Ovary (tissue), 10 donors: ENCODE measurements at places on chromosomes 4 and X.

DNA sequence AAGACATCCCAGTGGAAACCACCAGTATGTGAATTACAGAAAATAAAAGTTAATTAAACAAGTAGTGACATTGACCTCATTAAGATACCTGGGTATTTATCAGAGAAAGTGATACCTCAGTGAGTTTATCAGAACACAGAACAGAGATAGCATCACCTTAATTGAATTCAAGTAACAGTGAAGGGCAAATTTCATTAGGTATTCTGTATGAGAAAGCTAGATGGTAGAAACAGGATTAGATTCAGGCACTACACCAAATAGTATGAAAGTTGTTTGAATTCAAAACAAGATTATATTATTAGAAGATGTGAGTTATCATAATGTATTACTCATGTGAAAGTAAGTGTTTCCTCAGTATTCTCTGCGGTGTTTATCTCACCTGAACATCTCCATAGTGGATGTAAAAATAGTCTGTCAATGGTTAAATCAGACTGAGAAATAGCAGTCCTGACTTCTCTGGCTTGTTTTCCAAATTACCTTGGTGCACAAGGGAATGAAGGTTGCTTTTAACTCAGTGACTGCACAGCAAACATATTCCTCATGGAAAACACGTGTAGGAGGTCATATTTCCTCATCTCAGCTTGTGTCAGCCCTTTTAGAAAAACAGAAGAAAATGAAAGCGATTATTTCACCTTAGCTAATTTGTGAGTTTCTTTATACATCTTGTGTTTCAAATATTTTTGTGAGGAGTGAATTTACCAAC lies 79.9 kb upstream of the PCDH18 start:
- no peak for DNase-seq

GRCh38 chr4:101864660-101865059 lies 74.1 kb downstream of the BANK1 start:
- DNase-seq, result no peak

GRCh38 chr4:10677796-10678497 lies 6.6 kb downstream of the CLNK start:
- no peak for DNase-seq

DNA sequence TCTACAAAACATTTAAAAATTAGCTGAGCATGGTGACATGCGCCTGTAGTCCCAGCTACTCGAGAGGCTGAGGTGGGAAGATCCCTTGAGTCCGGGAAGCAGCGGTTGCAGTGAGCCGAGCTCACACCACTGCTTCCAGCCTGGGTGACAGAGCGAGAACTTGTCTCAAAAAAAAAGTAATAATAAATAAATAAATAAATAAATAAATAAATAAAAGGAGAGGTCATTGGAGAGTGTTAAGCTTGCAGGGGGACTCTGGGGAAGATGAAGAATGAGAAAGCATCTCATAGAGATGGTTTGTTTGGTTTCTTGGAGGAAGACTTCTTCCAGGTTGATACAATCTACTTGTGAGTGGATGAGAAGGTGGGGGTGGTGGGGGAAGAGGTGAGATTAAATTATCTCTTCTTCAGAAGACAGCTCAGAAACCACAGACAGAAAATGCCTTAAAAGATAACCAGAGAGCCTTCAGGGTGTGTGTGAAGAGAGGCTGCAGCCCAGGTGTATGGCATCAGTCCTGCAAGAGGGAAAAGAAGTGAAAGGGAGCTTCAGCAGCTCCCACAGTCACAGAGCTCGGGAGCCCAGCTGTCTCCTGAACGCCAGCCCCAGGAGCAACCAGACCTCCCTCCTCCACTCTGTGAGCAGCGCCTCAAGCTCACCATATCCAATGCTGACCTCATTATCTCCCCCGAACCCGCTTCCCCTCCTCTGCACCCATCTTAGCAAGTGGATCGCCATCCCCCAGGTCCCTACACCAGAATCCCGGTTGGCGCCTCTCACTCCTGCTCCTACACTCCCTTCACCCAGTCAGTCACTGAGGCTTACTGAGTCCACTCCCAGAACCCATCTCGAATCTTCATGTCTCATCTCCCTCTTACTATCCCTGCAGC lies 48.2 kb downstream of the RBM47 start:
- DNase-seq, result no peak

DNA sequence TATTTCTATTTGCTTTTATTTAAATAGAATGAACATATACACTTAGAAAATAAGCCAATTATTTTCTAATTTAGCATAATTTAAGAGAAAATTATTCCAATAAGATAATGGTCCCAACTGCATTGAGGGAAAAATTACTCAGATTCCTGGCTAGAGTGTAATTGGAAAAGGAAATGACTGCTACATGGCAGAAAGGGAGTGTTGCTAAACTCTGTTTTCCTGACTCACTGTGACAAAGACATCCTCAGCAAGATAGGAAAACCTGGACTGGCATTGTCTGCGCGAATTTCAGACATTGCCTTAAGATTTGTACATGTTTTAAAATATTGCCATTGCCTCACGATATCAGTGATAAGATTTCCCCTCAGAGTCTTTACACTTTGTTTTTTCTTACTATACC lies 8.2 kb downstream of the TNIP3 start:
- no peak for DNase-seq

DNA sequence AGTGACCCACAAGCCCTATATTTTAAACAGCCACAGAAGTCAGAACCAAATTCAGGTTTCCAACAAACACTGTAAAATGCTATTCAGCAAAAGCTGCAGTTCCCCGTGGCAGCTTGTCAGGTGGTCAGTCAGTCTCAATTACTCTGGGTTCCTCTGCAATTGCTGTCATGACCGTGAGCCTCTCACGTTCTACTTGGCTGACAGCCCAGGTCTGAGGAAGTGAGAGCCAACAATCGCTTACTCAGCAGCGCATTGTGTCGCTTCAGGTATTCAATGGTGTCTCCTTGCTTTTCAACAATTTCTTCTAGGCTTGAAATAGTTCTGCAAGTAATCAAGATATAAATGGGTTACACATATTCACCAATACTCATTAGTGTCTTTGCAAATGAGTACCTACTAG lies 25.8 kb downstream of the TRIM75 start:
- no peak for DNase-seq

DNA sequence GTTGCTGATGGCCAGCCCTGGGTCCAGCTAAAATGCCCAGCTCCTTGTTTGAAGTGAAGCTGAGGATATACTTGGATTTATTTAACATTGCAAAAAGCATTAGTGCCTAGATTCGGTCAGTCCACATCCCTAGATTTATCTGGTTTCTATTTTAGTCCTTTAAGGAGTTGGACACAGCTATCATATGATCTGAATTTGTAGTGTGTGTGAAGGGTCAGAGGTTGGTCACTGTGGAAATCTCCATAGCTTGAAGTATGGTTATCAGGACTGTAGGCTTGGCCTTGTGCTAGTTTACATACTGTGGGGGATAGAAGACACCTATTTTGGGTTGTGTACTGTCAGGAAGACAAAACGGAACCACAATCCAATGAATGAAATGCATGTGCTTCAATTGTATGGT lies 28.8 kb downstream of the NLGN3 start:
- no peak for DNase-seq

GRCh38 chr4:109703664-109704361 lies 568 bp upstream of the CASP6 start:
- no peak for DNase-seq

DNA sequence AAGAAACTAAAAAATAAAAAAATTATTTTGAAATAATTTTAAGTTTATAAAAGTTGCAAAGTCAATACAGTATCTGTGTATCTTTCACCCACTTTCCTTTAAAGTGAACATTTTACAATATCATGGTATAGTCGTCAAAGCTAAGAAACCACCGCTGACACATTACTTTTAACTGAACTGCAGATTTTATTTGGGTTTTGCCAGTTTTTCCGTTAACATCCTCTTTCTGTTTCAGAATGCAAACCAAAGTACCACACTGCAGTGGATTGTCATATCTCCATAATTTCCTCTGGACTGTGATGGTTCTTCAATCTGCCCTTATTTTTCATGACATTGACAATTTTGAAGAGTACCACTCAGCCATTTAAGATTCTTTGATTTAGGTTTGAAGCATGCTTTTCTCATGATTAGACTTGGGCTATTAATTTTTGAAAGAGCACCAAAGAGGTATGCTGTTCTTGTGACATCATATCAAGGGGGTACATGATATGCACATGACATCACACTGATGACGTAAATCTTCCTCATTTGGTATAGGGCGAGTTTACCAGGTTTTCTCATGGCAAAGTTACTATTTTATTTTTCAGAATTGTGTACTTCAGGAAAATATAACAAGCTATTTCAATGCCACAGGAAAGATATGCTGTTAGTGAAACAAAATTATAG lies 3.6 kb upstream of the CXCL1 start:
- no peak for DNase-seq

DNA sequence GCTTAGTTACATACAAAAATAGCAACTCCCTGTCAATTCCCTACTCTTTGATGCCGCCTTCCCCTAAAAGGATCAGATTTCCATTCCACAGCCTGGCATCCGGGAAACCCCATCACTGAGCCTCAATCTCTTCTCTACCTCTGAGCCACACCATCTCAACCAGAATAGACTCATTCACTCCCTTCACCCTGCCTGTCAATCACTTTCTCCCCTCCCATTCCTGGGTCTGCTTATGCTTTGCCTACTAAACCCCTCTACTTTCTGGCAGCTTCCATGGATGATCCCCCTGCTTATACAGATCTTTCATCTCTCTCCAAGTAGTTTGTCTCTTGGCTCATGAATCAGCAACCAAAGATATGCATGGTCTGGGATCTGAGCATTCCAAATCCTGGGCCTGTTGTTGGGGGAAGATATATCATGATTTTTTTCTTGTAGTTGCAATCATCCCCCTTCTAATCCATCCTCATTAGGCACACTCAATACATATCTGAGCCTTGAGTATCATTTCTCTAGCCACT lies 2.6 kb downstream of the AMER1 start:
- DNase-seq, result no peak

- no peak for DNase-seq
These were observed 145.3 kb downstream of the DTHD1 start for GRCh38 chr4:36426741-36427140.

GRCh38 chrX:46770000-46770816 lies 11.3 kb upstream of the SLC9A7 start:
- peak; percentile 41 for DNase-seq

- no peak for DNase-seq
These were observed 6.4 kb upstream of the AP1AR start for GRCh38 chr4:112225157-112225556.

DNA sequence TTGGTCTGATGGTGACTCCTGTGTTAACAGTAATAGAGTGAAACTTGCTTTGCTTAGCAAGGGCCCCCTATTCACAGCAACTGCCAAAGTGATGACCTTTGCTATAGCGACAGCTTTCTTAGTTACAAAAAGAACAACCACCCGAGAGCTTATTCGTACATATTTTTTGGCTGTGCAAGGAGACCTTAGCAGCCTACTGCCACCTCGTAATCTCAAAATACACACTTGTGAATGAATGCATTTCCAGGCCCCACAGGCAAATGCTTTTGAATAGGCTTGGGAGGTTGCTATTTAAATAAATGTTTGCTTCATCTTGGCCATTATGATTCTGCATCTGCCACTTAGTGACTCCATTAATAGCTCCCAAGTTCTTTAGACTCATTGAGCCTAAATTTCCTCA lies 47.4 kb downstream of the CCDC149 start:
- no peak for DNase-seq

GRCh38 chr4:158285429-158286216 lies 75.3 kb downstream of the TMEM144 start:
- DNase-seq, result no peak

DNA sequence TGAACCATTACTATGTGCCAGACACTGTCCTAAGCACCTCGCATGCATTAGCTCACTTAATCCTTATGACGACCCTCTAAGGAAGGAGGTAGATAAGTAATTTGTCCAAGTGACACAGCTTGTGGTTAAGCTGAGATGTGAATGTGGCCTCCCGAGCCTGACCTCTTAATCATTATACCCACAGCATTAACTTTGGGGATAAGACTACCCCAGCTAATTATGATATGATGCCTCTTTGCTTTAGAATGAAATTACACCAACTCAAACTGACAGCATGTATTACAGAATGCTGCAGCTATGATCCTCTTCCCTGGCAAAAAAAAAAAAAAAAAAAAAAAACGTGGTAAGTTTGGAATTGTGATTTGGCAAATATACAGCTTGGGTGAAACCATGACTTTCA lies 53.5 kb downstream of the APBB2 start:
- DNase-seq, result no peak

DNA sequence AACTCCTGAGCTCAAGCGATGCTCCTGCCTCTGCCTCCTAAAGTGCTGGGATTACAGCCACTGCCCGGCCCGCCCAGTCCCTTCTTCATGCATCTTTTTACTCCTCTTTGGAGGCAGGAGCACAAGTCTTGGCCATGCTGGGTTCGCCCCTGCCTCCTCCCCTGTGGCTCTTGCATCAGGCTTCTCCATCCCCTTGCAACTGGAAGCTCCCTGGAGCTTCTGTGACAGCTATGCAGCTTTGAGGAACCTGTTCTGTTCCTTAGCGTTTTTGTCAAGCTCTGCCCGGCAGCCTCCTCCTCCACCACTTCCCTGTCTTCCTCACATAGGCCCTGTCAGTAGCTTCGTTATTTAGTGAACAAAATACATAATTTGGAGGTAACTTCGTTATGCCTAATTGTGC lies 73.9 kb downstream of the PSAPL1 start:
- DNase-seq, result no peak

- DNase-seq, result no peak
These were observed 71.8 kb downstream of the FAM13A start for GRCh38 chr4:88985088-88985773.

GRCh38 chrX:148416931-148417330 lies 83.5 kb upstream of the AFF2 start:
- DNase-seq, result no peak

DNA sequence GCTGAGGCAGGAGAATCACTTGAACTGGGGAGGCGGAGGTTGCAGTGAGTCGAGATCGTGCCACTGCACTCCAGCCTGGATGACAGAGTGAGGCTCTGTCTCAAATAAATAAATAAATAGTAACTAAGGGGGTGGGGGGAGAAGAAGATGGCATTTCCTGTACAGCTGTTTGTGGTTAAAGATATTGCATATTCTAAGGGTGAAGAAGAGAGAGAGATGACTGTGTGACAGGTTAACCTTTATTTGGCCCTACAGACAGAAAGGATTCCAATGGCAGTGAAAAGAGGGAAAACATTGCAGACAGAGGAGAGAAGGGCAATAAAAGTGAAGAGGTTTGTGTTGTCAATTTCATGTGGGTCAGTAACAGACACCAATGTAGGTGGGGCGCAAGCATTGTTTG lies 9.4 kb downstream of the TASL start:
- no peak for DNase-seq

GRCh38 chrX:23694606-23695005 lies 27.3 kb downstream of the PRDX4 start:
- DNase-seq, result peak; percentile 51

DNA sequence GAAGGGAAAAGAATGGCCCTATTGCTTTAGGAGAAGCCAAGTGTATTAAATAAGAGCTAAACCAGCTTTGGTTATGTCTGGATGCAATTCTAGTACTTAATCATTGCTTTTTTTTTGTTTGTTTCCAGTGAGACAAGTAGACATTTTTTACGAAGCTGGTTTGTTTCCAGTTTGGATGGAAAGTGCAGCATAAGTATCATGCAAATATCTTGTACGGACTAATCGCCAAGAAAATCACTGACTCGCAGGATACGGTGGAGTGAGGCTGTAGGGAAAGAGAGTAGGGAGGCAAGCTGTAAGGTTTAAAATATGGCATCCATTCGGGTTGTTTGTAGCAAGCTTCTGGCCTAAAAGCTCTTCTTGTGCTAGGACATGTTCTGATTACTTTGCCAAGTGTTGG lies 64.8 kb downstream of the HPGD start:
- no peak for DNase-seq
